NCI-H82 (cell line): ENCODE measurements at places on chromosomes 3 and 15.
A peak's percentile ranks its signal among the peaks of the same experiment; 100 is the strongest.

- DNase-seq: peak; percentile 73
Measured at GRCh38 chr15:88657326-88658069, 18.7 kb downstream of the ISG20 start.

- DNase-seq: no peak
Measured at GRCh38 chr15:52943746-52944145, 153.6 kb upstream of the ONECUT1 start.

DNA sequence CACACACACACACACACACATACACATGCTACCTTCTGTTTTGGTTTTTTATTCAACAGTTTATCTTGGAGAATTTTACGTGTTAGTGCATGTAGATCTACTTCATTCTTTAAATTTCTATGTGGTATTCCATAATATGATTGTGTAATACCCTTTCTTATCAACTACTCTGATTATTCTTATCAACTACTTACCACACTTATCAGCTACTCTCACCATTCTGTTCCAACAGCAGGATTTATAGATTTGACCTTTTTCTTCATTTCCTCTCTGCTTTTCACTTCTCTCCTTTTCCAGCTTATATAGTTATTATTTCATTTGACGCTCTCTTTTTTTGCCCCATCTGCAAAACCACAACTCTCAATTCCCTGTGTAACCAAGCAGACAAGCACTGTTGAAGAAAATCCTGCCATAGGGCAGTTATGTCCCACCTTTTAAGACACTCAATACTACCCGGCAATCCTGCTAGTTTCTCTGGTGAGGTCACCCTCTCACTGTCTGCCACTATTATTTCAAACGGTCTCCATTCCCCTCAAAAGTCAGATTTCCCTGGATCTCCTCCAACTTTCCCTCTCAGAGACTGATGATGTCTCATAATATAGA lies 56.9 kb upstream of the SATB1 start:
- DNase-seq: no peak

DNA sequence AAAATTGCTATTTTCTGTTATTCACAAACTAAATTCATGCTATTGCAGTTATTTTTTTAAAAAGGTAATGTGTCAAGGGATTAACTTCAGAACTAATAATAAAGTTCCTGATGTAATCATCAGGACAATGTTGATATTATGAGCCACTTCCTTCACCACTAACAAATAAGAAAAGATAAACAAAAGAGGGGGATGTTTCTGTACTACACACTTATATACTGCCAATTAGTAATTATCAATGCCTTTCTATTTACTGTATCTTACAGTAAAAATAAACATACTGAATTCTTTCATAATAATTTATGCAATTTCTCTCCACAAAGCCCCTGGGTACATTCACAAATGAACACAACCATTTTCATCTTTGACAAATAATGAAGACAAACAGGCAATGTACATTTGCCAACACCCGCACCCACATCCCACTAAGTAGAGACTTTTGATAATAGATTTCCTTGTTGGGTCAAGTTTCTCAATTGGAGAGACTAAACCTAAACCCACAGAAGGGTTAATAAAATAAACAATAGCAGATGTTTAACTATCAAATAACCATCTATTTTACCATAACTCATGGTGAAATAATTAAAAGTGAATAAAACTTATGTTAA lies 3.7 kb downstream of the CBLB start:
- DNase-seq: no peak

- peak; percentile 74 for DNase-seq
Measured at GRCh38 chr3:20458994-20459716, 273.1 kb upstream of the SGO1 start.

DNA sequence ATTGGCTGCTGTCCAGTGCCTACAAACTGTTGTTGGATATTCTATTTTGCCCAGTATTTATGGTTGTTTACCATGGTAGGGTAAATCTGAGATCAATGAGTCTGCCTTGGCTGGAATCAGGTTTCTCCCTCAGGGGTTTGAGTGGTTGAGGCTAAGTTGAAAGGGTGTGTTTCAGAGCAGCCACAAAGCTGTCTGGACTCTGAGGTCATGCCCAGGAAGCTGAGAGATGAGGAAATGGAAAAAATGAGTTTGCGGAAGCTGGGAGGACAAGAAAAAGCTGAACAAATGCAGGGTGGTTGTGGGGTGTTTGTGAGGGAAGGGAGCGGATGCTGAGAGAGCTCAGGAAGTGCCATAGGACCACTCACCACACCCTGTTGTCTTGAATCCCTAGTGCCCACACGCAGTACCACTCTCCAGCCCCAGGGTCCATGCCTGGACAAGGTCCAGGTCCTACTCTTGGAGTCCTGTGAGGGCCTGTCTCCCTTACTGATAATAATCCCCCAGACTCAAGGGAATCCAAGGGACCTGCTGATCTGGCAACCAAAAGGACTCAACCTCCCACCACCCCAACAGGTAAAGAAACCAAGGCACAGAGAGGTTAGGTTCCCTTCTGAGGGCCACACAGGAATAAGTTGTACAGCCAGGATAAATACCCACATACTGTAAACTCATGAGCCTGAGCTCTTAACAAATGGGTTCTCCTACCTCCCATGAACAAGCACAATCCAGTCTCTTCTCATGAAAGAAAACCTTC lies 81.6 kb downstream of the PPCDC start:
- DNase-seq: no peak

DNA sequence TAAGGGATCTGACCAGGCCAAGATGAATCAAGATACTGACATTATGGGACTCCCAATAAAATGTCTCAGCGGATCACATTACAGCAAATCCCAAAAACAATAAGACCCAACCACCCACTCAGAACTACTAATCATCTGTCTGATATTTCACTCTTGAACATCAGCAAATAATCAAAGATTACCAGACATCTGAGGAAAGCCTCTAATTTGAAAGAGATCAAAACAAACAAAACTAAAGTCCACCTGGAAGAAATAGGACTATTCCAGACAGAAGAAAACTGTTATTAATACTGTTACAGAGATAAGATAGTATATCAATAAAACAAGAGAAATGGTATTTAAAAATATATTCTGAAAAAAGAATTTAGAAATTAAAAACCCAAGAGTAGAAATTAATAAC lies 29.0 kb downstream of the TP53BP1 start:
- no peak for DNase-seq

DNA sequence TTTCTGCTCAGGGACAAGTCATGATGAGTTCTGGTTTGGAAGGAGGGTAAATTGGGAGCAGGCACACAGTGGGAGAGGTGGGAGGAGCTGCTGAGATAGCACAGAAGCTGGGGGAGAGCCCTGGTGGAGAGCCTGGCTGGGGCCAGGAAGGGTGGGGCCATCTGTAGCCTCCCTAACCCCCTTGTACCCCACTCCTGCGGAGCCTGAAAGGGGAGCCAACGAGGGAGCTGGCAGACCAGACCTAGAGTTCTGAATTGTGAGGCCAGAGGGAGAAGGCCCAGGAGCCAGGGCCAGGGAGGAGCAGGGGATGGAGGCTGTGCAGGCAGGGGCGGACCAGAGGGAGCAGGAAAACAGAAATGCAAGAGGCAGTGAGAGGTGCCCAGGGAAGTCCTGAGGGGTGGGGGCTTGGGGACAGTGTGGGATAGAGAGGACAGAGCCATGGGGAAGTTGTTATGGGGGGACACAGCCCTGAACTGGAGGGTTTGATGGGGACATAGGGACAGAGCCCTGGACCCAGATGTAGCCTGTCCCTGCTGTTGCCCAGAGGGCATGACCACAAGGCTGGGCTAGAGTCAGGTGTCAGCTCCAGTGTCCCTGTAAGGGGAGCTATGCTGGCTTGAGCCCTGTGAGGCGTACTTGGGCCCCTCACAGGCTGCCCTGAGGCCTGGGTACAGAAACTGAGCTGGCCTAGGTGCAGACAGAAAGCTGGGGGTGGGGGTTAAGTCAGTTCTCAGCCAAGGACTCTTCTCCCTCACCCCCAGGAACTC lies 1.2 kb downstream of the TMIE start:
- no peak for DNase-seq

- DNase-seq: peak; percentile 78
Measured at GRCh38 chr3:167102071-167102470, 278.0 kb downstream of the ZBBX start.
